ENCODE measurements at places on chromosomes 5 and 9. TPM values are rescaled to one million over a fixed set of nuclear protein-coding genes. Genes with fewer than 3 reads are reported as not detected.

GRCh38 chr5:93274291-93274690 lies 306.7 kb downstream of the NR2F1-AS1 start:
- peak; percentile 60 for DNase-seq

DNA sequence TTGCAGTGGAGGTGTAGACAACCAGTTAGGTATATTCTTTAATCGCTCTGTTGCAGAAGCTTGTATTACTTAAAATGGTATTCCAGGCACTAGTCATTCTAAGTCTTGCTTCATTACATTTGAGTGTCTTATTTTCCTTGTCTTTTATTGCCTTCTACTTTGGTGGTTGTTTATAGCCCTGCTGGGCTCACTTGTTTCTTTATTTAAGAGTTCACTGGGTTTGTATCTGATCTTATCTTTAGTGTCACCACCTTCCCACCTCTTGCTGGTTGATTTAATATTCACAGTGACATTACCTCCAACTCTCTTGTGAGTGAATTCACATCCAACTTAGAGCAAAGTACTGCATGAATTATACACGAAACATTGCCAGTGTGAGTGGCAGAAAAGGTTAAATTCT lies 83.6 kb upstream of the BNC2 start:
- no peak for DNase-seq

- DNase-seq: no peak
These were observed 64.0 kb downstream of the NSUN2 start for GRCh38 chr5:6568889-6569288.

Gene MRRF
- 40.0 TPM for total RNA-seq

Gene MAMDC4
- total RNA-seq: not detected

DNA sequence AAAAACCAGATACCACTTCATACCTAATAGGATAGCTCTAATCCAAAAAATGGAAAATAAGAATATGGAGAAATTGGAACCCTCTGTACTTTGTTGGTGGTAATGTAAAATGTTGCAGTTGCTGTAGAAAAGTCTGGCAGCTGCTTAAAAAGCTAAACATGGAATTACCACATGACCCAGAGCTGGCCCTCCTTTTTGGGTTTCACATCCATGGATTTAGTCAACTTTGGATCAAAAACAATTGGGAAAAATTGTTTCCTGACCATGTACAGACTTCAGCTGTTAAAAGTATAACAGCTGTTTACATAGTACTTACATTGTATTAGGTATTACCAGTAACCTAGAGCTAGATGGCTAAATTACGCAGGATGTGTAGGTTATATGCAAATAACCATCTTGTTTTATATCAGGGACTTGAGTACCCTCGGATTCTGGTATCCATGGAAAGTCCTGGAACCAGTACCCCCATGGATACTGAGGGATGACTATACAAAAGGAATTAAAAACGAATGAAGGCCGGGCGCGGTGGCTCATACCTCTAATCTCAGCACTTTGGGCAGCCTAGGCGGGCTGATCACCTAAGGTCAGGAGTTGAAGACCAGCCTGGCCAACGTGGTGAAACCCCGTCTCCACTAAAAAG lies 15.8 kb downstream of the DNAJA1 start:
- DNase-seq: no peak

DNA sequence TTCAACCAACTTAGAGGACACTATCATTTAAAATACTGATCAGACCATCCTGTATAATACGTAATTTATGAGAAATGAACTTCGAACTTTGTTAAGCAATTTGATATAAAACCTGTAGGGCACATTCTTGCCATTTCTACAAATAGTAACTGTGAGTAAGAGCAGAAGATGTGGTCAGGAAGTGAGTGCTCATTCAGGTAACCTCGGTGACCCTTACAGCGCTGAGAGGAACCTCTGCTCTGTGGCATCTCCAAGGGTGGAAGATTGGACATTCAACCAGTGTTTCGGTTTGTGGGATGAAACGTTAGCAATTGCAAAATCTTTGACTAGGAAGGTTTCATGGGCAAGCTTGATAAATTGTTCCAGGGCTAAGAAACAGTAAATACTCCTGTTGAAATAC lies 194.8 kb upstream of the IRX2 start:
- no peak for DNase-seq

DNA sequence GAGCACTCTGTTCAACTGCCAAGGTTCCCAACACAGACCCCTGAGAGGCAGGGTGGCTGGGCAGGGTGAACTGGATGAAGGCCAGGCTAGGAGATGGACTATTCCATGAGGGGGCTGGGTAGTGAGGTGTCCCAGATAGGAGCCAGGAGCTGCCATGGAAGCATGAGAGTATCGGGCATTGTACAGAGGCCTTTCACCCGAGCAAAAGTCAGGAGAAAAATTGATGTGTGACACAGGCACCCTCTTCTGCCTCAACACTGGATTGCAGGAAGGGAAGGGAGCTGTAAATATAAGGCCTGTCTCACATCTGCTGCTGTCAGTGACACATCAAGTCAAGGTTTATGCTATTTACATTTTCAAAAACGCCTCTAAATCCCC lies 74.6 kb downstream of the UBAP1 start:
- DNase-seq: peak; percentile 78

Gene LRRC19
- total RNA-seq: not detected

- no peak for DNase-seq
These were observed 53.5 kb upstream of the EQTN start for GRCh38 chr9:27350382-27350976.

GRCh38 chr5:94140300-94140699 lies 398.9 kb upstream of the POU5F2 start:
- DNase-seq: no peak

DNA sequence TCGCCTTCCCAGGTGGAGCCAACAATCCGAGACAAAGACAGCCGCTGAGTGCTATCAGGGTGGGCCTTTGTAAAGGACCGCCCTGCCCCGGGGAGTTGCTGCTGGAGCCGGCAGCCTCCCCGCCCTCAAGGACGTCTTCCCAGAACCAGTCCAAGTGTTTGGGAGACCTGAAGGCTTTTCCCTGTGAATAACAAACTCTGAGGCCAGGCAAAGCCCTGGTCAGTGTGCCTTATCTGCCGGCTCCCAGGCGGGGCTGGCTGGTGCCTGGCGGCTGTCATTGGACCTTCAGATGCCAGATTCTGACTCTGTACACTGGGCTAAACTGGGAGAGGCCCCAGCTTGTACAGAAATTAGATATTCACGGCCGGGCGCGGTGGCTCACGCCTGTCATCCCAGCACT lies 2.1 kb downstream of the SLC9A3 start:
- no peak for DNase-seq

- no peak for DNase-seq
These were observed 58.0 kb upstream of the FSD1L start for GRCh38 chr9:105389796-105390195.

DNA sequence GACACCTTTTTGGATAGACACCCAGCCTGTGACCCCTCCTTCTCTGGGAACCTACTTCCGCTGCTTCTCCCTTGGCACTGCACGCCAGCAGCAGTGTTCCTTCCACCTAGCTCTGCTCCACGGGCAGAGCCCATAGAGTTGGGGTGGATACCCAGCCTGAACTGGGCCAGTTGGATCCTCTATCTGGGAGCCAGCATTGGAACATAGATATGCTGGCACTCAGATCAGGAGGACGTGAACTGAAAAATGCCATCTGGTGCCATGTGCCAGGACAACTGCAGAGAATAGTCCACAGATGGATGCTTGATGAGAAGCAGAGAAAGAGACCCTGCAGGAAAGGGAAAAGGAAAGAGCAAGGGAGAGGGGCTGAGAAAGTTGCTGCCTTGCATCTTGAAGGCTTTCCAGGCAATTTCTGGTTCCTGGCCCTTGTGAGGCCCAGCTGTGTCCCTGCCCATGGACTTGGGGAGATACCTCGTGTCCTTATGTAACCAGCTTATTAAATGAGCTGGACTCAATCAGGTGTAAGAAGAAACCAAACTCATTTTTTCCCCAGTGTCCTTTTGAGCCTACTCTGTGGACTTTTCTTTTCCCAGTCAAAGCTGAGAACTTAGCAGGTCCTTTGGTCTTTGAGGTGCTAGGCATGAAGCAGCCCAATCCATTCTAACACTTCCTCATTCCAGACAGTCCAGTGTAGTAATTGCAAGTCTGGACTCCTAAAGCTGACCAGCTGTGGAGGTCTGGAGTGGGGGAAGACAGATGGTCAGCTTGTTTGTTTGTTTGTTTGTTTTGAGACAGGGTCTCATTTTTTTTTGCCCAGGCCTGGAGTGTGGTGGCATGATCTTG lies 39.1 kb downstream of the ANGPTL2 start:
- no peak for DNase-seq

DNA sequence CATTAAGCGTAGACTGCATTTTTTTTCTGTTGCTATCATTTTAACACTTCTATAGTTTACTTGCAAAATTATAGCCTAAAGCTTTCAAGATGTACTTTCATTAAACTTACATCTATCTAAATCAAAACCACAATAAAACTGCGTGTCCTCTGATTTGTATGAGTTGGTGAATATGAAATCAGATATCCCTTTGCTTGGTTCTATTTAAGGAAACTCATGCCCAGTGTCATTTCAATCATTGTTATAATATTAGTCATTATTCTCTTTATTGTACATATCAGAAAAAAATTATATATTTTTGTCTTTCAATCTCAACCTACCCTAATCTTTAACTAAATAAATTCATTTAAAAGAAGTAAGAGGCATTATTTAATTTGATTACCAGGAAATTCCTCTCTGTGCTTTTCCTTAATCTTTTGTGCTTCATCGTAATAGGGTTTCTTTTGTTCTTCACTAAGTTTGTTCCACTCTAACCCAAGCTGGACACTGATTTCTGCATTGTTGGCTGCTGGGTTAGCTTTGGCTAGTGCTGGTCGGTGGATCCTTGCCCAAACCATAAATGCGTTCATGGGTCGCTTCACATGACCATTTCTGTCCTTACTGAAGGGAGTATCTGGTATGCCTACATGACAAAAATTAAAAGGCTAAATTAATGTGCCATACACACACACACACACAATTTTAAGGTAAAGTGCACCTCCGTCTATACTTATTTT lies 3.8 kb downstream of the SOX30 start:
- no peak for DNase-seq

Gene ZNF300
- 8.1 TPM for total RNA-seq
